Inflammatory macrophage (primary cell): ENCODE measurements at places on chromosomes 12 and 14.

DNA sequence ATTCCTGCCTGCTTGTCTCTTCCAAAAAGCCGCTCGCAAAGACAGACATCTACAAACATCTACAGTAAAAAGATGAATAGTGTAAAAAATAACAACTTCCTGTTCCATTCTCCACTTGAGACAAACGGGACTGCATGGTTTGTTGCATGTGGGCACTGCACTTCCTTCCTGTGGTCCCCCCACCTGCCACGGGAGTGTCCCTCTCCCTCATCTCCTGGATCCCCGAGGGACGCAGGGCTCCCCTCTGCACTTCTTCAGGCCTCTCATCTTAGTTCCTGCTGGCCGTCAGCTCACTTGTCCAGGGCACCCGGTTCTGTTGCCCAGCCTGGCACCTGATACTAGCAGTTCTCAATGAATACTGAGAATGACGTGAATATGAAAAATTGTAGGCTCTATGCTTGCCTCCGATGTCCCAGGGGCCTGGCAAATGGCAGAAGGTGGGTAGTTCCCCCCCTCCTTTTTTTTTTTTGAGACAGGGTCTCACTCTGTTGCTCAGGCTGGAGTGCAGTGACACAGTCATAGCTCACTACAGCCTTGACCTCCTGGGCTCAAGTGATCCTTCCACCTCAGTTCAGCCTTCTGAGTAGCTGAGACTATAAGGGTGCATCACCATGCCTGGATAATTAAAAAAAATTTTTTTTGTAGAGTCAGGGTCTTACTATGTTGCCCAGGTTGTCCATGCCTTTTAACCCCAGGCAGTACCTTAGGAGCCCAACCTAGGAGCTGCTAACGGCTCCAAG, 3.5 kb upstream of the KLC1 start:
- peak; percentile 8 for DNase-seq

DNA sequence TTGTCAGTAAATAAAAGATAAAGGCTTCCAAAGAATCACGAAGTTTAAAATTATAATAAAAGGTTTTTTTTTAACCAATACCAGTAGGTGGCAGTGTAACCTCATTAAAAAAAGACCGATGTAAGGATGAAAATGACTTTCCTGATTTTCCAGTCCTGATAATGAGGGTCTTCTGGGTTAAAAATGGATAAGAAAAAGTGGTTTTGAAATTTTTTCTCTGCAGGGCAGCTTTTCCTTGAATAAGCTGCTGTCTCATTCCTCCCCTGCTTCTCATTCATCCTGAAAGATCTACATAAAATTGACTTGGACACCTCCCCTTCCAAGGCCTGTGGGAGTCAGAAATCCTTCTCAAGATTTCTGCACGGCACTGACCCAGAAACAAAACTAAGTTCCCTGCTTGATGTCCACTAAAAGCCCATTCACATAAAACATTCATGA, 58.9 kb upstream of the FBXO33 start:
- peak; percentile 29 for DNase-seq

GRCh38 chr12:127984386-127985055, 282.4 kb upstream of the TMEM132C start:
- no peak for DNase-seq

- no peak for DNase-seq
Measured at GRCh38 chr14:65195042-65195719, 92.9 kb upstream of the MAX start.

- DNase-seq, result no peak
Measured at GRCh38 chr14:51290132-51290531, 50.1 kb downstream of the TMX1 start.

- peak; percentile 66 for DNase-seq
Measured at GRCh38 chr14:68247676-68248268, 428.2 kb downstream of the RAD51B start.

GRCh38 chr12:91058786-91059185, 962 bp upstream of the KERA start:
- DNase-seq, result no peak

DNA sequence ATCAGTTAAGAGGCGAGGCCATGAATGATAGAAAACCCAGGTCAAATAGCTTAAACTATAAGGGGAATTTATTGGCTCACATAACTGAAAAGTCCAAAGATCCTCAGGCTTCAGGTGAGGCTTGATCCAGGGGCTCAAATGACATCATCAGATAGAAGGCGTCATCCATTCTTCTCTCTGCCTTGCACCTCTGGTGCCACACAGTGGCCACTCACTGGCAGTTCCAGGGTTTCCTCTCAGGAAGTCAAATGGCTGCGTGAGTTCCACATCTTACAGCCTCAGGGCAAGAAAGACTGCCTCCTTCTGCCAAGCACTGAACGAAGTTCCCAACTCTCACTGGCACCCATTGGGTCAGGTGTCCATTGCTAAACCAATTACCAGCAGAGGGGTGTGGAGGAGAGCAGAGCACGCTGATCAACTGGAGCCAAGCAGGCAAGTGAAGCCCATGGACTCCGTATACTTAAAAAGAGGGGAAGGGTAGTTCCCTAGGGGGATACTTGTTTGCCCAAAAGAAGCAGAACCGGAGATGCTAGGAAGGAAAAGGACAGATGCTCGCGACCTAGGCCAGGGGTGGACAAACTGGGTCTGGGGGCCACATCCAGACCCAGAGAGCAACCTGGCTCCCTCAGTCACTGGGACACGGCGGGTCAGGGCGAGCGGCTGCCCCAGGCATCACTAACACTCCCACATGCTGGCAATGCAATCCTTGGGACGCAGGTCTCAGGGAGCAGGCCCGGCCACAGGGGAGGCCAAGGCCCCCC, 69.3 kb downstream of the SERPINA3 start:
- DNase-seq, result peak; percentile 61

GRCh38 chr12:49609875-49610154, 4.4 kb upstream of the FAM186B start:
- no peak for DNase-seq

- no peak for DNase-seq
Measured at GRCh38 chr12:99600388-99600787, 47.2 kb upstream of the GARIN6 start.

DNA sequence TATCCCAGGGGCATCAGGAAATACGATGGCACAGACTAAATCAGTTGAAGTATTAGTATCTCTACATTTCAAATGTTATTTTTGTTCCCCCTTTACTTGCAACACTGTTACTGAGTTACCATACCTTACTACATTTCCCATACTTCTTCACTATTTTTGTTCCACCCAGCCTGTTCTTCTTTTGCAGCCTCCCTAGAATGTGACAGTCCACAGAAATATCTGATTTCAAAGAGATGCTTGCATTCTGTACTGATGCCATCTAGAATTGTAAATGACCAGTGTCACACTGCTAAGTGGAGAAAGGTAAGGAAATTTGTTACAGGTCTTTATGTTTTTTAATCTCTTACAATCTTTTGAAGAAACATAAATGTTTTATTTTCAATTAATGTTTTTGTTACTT, 279.9 kb downstream of the CCER1 start:
- DNase-seq, result no peak

- DNase-seq, result no peak
Measured at GRCh38 chr12:3278681-3279414, 201.7 kb downstream of the TSPAN9 start.

GRCh38 chr14:69237584-69237983, 22.4 kb upstream of the GALNT16 start:
- DNase-seq, result no peak

GRCh38 chr12:67035121-67035520, 234.0 kb upstream of the CAND1 start:
- no peak for DNase-seq

DNA sequence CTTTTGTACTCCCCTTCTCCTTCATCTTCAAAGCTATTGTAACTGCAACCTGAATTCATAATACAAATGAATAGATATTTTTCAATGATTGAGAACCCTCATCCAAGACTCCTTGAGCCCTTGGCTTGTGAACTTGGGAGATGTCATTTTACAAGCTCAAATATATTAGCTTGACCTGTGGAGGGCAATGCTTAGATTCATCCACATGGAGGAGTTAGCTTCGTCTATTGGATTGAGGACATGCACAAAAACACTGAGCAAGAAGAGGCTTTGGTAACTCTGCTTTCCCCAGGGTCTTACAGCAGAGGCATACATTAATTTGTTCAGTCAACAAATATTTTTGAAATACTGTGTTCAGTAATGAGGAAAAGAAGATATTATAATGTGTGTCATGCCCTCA, 101.1 kb downstream of the OTOGL start:
- DNase-seq, result no peak

DNA sequence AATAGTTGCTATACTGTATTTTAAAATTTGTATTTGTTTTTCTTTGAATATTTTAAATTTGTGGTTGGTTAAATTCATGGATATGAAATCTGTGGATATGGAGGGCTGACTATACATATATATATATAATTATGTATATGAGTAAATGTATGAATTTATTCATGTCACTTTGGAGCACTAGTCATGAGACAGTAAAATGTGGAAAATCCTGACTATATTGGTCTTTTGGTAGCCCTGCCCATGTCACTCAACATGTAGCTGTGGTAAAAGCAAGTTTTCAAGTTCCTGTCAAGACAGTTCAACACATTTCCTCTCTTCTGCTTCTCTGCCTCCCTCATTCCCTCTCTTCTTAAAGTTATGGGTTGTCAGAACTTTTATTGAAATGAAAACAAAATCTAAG, 17.3 kb upstream of the C12orf71 start:
- no peak for DNase-seq

- DNase-seq, result peak; percentile 21
Measured at GRCh38 chr14:106372870-106373652, 846.7 kb downstream of the TMEM121 start.

DNA sequence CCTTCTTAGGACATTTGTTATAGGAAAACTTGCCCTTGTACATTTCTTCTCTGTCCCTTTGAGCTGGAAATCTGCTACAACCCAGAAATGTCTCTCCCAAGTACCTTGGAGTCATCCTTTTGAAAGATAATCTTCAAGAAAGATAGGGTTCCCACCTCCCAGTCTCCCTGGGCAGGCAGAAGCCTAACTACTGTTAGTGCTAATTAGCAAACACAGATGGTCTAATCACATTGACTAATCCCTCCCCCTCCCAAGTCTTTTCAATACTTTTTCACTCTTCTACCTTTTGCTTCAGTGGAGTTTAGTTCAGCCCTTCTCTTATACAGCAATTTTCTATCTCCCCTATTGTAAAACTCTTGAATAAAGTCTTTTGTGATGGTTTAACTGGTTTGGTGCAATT, 129.8 kb upstream of the PPFIA2 start:
- DNase-seq, result no peak

GRCh38 chr12:4191642-4192041, 81.9 kb upstream of the CCND2 start:
- no peak for DNase-seq

GRCh38 chr14:64026600-64026999, 173.8 kb downstream of the SYNE2 start:
- DNase-seq, result no peak

DNA sequence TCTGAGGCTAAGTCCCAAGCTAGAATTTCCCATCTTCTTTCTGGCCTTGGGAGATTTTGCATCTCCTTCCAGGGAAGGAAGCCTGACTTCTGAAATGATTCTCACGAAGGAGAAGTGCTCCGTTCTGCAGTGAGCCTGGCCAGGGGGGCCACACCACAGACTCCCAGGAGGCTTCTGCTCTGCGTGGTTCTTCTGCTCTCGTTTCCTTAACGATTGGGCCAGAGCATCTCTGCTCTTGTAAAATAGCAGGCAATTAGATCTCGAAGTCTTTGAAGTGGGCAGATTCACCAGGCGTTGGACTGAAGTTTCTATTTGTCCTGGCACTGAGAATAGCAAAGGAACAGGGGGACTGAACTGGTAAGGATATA, 6.7 kb upstream of the BATF start:
- peak; percentile 32 for DNase-seq

- peak; percentile 24 for DNase-seq
Measured at GRCh38 chr12:57475271-57476161, 4.2 kb downstream of the ARHGAP9 start.

GRCh38 chr14:104521816-104522745, 57.5 kb upstream of the C14orf180 start:
- no peak for DNase-seq

DNA sequence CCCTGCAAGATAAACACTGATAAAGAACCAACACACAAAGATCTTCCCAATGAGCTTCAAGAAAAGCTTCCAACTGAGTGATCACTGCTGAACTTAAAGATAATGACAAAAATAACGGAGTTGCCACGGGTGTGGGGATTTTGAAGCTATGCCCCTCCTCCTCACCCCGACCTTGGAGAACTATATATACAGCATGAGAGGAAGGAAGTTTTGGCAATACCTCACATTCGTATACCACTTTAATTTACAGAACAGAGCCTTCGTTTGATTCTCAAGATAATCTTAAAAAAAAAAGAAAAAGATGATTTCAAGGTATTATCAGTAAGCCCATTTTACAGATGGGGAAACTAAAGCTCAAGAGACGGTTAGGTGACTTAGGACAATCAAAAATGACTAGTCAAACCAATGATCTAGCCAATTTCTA, 715 bp downstream of the NEK9 start:
- peak; percentile 37 for DNase-seq

DNA sequence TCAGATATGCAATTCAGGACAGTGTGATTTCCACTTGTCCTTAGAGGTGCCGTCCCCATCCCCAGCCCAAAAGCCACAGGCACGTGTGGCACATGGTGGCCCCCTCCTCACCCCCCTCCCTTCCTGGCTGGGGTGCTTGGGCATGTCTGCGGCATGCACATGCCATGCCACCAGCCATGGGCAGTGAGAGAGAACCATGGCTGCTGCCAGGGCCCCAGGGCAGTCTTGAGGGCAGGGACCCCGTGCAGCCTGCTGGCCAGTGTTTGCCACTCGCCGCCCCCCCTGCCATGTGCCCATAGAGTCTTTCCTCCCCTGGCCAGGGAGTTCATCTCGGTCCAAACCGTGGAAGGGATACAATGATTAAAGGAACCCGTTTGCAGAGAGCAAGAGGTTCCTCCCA, 41.5 kb downstream of the TNFAIP2 start:
- no peak for DNase-seq

GRCh38 chr12:79441534-79441933, 249.2 kb downstream of the PAWR start:
- no peak for DNase-seq

DNA sequence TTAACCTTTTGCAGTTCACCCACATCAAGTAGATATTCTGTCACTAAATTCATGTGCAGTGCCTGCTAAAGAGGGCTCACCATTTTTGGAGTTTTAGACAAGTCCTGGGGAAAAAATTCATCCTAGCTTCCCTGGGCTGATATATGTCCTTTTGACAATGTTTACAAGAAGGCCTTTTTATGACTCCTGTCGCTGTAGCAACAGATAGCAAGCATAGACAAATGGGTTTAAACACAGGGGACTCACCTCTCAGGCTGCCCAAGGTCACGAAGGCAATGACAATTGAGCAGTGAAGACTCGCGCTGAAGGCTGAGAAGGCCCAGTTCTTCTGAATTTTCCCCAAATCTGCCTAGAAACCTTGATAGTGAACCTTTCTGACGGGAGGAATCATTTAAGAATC, 150.7 kb upstream of the CPM start:
- DNase-seq, result no peak

DNA sequence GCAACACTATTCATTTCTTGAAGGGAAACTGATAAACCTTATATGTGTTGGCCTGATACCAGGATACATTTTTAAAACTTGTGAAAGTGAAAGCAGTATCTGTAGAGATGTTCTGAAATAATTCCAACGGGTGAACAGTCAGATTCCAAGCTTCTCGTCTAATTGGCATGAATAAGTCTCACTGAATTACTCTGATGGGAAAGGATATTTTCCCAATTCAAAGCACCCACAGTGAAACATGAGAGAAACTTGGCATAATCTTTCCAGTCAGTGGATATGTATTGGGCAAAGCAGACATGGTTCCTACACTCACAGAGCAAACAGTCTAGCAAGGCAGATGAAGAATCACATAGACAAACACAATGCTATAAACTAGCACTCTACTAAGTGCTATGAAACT, 413.1 kb downstream of the MED13L start:
- DNase-seq, result no peak
